T-helper 17 cell (primary cell): ENCODE measurements at places on chromosomes 13 and 19. TPM values are rescaled to one million over a fixed set of nuclear protein-coding genes. Genes with fewer than 3 reads are reported as not detected.

- no peak for DNase-seq
Measured at GRCh38 chr13:112771877-112772538, 82.2 kb downstream of the ATP11A start.

GRCh38 chr19:49097453-49098288 lies 12.4 kb downstream of the SNRNP70 start:
- DNase-seq: peak; percentile 71

DNA sequence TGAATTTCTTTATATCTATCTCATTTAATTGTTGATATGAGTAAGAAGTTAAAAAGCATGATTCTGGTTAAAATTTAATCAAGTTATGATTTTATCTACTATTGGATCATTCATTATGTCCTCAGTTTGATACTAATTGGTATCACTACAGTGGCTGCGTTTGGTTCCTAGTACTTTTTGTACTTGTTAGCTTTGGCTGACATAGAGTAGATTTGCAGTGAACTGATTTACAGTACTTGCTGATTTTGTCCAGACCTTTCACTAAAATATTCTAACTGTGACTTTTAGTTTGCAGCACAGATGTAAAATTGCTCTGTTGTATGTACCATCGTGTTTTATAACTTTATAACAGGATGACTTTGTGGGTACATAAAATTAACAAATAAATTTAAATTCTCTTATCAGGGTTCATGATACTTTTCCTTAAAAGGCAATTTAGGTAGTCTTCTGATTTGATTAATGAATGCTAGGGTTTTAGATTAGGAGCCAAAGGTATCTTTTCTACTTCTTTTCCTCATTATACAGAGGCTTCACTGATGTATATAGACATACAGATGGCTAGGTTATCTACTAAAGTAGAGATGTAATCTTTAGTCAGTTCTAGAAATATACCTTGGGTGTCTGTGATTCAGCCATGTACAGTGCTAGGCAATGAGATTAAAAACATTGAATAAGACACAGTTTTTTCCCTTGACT lies 8.7 kb downstream of the UCHL3 start:
- DNase-seq: no peak

DNA sequence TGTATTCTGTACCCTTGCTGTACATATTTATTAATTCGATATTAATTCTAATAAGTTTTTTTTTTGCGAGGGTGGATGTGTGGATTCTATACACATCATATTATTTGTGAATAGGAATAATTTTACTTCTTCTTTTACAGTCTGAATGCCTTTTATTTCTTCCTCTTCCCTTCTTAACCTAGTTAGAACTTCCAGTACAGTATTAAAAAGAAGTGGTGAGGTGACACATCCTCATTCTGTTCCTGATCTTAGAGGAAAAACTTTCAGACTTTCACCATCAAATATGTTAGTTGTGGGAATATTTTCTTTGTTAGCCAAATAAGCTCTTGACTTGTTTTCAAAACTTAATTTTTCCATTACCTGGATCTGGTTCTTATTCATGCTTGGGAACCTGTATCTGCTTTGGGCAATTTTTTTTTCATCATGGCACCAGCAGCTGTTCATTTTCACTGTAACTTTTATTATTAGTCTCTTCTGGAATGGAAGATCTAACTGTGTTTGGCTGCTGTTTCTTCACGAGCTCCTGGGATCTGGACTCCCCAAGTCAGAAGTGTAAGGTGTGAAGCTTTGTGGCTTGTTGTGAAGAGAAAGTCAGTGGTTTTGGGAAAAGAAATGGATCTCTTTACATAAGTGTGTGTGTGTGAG lies 33.1 kb downstream of the RGCC start:
- DNase-seq: no peak

DNA sequence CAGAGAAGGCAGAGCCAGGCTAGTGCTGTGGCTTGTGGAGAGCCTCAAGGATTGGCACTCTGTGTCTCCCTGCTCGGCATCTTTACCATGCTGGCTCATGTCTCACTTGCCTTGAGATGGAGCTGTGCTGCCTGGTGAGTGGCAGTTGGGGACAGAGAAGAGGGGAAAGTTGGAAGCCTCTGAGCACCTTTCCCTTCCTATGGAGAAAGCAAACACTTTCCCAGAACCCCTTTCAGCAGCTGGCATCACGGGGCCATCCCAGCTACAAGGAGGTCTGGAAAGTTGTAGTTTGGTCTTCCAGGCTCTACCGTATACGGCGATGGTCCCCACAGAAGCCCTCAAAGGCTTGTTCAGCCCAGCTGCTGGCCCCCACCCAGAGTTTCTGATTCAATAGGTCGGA lies 58.7 kb downstream of the DPF1 start:
- no peak for DNase-seq

ICAM4 gene
- total RNA-seq: 0.94 TPM

LRP3 gene
- not detected for total RNA-seq

SLC10A2 gene
- not detected for total RNA-seq

DNA sequence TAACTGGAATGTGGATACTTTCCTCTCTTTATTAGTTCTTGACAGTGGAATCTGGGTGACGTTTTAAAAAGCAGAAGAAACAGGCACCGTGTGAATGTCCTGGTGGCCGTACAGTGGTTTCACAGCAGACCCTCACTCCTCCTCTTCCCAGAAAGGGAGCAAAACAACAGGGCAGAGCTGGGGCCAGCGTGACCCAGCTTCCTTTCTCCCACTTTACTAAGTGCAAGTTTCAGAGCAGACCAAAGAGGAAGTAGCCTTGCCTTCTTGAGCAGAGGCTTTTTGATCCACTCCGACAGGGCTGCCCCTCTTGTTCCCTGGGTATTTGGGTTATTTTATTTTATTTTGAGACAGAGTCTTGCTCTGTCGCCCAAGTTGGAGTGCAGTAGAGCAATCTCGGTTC lies 19.6 kb upstream of the C19orf33 start:
- no peak for DNase-seq

DNA sequence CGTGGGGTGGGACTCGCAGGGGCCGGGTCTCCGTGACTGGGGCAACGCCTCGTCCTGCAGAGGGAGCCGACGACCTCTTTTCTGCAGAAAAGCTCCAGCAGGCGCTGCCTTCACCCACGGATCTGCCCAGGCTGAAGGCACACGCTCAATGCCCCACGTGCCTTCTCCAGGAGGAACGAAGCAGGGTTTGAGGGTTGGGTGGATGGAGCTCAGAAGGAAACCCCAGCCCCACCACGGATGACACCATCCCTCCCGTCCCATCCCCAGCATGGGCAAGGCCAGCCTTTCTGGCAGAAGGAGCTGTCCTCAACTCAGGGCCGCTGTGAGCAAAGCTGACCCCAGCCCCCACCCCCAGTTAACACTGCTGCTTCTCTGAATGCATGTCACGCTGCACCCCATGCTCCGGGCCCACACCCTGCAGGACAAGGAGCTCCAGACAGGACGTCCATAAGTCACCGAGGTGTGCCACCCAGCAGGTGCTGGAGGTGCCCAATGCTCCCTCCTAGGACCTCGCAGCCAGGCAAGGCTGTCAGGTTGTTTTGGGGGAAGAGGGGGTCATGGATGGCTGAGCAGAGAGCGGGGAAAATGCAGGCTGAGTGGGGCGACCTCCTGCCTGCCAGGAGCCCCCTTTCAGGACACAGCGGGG lies 7.4 kb downstream of the C19orf25 start:
- DNase-seq: no peak

MAP3K10 gene
- 28.5 TPM for total RNA-seq

DNA sequence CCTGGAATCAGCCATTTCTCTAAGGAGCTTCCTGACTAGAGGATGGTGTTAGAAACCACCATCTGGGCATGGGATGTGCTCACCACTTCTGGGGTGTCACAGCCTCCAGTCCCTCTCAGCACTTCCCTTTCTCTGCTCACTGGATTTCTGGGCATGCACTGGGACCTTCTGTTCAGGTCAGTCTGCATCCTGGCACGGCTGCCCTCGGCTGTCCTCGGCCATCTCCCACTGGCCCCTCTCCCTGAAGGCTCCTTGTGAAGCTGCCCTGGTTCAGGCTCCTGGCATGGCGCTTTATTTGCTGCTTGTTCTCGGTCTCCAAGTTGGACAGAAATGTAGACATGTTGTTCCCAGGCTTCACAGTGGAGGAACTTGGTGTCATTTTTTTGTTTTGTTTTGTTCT lies 60.0 kb downstream of the TEX29 start:
- no peak for DNase-seq

- DNase-seq: peak; percentile 53
Measured at GRCh38 chr13:46295491-46296114, 83.9 kb downstream of the LRRC63 start.

GRCh38 chr13:26377038-26377437 lies 123.1 kb downstream of the CDK8 start:
- no peak for DNase-seq

- DNase-seq: peak; percentile 76
Measured at GRCh38 chr19:4139614-4140236, 13.7 kb upstream of the CREB3L3 start.

U2AF1L4 gene
- 68.2 TPM for total RNA-seq

ZNF578 gene
- 0.26 TPM for total RNA-seq
